ENCODE measurements at places on chromosomes 1 and 21.

- peak; percentile 97 for DNase-seq
Observed at GRCh38 chr1:209884665-209885117, 53.3 kb upstream of the SYT14 start.

GRCh38 chr1:173353350-173353749 is 123.8 kb upstream of the PRDX6 start:
- no peak for DNase-seq

DNA sequence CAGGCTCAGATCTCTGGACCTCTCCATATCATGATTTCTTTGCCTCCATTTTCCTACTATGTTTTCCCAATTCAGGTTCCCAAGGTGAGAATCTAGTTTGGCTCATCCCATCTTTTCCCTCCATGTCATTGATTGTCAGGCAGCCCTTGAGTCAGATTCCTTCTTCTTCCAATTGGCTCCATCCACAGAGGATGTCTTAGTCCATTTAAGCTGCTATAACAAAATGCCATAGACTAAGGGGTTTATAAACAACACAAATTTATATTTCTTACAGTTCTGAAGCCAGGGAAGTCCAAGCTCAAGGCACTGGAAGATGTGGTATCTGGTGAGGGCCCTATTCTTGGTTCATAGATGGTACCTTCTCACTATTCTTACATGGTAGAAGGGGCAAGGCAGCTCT is 42.8 kb upstream of the SLC2A1 start:
- DNase-seq = no peak

GRCh38 chr1:167515461-167515860 is 2.9 kb downstream of the CD247 start:
- no peak for DNase-seq

DNA sequence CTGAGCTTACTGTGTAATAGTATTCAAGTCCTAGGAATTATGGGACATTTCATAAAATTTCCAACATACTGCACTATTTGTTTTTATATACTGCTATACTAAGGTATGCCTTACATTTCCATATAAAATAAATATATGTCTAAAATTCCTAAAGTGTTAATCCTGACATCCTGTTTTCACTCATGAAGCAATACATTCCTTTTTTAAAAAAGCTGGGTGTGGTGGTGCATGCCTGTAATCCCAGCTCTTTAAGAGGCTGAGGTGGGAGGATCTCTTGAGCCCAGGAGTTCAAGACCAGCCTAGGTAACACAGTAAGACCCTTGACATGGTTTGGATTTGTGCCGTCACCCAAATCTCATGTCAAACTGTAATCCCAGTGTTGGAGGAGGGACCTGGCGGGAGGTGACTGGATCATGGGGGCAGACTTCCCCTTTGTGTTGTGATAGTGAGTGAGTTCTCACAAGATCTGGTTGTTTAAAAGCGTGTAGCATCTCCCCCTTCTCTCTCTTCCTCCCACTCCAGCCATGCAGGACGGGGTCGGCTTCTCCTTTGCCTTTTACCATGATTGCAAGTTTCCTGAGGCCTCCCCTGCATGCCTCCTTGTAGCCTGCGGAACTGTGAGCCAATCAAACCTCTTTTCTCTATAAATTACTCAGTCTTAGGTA is 5.8 kb downstream of the CDC42BPA start:
- no peak for DNase-seq

DNA sequence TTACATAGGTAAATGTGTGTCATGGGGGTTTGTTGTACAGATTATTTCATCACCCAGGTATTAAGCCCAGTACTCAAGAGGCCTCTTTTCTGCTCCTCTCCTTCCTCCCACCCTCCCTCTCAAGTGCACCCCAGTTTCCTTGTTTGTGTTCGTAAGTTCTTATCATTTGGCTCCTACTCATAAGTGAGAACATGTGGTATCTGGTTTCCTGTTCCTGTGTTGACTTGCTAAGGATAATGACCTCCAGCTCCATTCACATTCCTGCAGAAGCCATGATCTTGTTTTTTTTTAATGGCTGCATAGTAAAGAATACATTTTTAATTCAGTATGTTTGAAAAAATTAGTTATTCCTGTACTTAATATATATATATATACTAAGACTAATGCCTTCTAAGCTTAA is 107.7 kb downstream of the CLDN17 start:
- DNase-seq = no peak

DNA sequence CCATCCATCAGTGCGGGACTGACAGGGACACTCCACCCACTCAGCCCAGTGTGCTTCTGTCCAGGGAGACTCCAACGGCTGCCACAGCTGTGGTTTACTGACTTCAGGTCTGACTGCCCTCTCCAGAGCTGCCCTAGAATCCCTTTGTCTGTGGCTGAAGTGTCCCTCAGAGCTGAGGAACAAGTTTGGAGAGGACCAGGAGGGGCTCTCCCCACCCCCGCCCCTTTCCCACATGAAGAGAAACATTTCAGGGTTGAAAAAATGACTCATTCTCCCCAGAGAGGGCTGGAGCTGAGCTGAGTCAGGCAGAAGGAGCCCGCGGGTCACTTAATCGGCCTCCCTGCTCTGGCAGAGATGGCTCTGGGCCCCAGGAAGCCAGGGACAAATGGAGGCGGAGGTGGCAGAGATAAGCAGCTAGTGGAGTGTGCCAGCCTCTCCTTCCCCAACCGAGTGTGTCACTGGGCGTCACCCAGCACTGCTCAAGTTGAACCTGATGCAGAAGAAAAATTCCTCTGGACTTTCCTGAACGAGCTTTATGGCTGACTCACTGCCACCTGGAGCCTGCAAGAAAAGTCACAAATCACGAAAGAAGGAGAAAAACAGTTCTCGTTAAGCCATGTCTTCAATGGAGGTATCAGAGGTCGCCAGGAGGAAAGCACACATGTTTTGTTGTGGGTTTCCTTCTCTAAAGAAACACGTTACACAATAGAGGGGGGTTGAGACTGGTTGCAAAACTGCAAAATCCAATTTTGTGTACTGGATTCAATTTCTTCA is 34.3 kb upstream of the ECE1 start:
- peak; percentile 90 for DNase-seq

- no peak for DNase-seq
Observed at GRCh38 chr1:98422816-98423215, 238.7 kb upstream of the SNX7 start.

- DNase-seq = no peak
Observed at GRCh38 chr1:41713141-41713540, 205.6 kb downstream of the HIVEP3 start.

DNA sequence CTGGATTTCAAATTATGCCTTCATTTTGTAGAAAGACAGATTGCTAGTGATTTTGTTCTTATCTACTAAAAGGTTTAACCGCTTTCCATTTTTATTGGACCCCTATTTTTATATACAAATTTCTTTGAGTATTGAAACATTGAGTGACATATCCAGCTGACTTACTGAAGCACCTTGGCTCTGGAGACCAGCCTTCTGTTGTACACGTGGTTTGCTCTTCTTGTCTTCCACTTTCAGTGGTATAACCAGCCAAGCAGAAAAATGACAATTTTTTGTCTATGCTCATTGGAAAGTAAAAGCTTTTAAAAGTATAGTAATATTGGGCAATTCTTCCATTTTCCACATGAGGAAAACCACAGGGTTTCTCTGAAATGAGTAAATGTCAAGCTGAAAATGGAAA is 4.4 kb downstream of the F13B start:
- no peak for DNase-seq

DNA sequence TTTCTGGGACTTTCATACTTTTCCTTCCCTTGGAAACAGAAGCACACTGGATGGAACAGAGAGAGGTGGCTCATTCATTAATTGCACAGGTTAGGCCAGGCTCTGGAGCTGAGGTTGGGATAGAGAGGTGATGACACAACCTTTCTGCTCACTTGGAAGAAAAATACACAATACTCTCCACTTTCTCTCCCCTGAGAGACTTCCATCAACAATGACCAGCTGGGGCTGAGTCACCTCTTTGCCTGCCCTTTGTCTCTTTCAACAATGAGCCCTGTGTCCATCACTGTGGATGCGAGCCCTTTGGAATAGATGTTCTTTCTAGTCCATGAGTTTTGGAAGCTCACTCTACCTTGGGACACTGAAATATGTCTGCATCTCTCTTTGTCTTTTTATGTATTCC is 43.1 kb downstream of the ATP2B4 start:
- no peak for DNase-seq

DNA sequence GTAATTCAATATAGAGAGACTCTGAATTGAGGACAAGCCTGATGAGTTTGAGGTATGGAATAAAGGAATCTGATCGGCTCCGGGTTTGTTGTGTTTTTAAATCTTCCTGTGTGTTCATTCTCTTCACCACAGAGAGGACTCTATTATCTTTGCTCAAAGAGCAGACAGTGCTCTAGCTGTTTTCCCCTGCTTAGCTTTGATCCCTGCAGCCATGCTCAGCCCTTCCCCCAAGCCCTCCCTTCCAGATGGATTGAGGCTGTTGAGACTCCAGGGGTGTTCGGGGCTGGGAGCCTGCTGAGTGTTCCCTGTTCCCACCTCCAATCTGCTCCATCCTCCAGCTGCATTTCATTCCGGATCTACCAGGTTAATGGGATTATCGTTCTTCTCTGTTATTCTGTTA is 74.2 kb upstream of the CXADR start:
- DNase-seq = no peak

GRCh38 chr1:19800076-19800804 is 524 bp upstream of the TMCO4 start:
- DNase-seq = no peak

DNA sequence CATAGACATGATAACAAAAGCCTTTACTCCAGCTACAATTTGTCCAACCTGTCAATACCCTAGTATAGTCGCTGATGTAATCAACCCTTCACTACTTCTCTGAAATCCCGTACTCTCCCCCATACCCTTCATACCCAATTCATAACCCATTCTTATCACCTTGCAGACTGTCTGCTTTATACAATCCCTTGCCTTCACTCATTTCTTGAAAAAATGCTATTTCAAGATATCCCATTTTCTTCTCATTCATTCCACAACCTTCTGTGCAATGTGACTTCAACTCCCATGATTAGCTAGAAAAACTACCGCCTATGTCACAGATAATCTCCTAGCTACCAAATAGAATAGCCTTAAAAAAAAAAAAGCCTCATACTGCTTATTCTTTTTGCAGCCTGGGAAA is 49.5 kb downstream of the EPS15 start:
- DNase-seq = no peak

DNA sequence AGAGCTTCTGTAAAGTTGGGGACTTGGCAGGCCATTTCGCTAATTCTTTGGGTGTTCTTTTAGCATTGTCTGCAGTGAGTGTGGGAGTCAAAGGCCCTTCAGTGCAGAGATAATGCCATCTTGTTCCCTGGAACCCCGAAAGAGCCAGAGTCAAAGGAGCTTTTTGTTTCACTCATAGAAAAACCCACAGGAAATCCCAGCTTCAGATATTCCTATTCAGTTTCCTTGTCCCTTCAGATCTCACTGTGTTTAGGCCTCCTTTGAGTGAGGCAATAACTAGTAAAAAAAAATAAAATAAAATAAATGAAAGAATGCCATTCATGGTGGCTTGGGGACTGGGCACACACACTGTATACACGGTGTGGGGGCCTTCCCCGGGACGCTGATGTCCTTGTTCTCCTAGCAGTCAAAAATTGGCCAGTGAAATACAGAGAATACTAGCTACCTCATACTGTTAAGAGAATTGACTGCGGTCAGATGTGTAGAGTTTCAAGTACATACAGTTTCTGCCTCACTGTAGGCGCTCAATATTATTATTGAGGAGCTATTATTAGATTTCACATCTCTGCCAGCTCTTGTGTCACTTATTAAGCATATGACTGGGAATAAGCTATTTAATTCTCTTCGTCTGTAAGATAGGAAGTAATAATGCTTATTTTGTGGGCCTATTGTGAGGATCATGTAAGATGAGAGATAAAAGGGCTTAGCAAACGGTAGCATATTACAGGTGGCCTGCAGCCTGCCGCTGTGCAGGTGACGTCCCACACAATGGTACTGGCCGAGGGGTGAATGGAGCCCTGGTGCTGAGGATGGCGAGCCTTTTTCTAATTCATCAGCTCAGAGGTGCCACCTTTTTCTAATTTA is 16.7 kb downstream of the DISC1 start:
- no peak for DNase-seq

- DNase-seq = no peak
Observed at GRCh38 chr21:34781526-34781925, 112.7 kb downstream of the CLIC6 start.

GRCh38 chr1:47382399-47382983 is 33.6 kb upstream of the FOXE3 start:
- DNase-seq = no peak

DNA sequence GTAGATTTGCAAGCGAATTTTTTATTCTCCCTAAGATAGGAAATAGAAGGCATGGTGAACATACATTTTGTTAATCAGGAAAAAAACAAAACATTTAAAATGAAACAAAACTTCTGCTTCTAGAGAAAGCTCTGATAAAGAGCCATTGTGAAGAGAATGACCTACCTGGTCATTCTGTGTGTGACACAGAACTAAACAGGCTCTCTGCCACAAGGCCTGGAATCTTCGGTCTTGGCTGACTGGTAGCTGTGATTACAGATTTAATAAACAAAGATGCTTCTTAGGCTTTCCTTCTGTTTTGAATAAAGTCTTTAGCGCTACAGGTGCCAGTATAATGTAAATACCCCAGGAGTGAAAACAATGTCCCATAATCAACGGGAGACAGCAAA is 22.1 kb downstream of the SLC35D1 start:
- DNase-seq = no peak

DNA sequence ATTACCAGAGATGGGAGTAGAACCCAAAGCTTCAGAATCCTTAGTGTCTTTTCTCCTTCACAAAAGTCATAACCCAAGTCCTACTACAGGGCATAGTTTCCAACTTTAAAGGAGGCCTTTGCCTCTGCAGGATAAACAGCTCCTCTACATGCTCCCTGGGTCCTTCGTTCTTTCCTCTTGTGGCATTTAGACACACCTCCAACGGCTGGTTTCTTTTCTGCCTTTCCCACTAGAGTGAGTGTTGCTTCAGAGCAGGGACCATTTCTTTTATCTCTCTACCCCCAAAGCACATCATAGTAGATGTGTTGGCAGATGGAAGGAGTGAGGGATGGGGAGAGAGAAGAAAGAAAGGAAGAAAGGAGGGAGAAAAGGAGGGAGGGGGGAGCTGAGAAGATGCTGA is 144.7 kb upstream of the SPATA6 start:
- DNase-seq = no peak

DNA sequence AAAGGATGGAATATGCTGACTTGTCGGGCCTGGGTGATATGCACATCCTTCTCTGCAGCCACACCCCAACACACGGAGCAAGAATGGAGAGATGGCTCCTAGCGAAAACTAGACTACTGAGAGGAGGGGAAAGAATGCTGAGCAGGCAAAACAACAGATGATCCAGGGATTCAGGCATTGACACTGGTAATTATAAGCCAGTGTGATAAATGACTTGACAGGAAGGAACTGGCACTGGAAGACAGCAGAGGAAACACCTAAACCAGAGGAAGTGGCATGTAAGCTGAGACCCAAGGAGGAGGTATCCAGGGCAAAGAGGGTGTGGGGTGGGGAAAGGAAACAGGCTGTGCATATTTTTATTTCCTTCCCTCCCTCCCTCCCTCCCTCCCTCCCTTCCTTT is 31.7 kb upstream of the KHDRBS1 start:
- no peak for DNase-seq

GRCh38 chr1:119361620-119362344 is 6.8 kb upstream of the HAO2 start:
- DNase-seq = no peak

GRCh38 chr1:108817016-108817415 is 39.9 kb downstream of the AKNAD1 start:
- DNase-seq = no peak

GRCh38 chr1:63200676-63201075 is 121.7 kb upstream of the FOXD3 start:
- DNase-seq = no peak

Measured in epithelial cell of proximal tubule (primary cell).